Astrocyte (in vitro differentiated cells and primary cell): ENCODE measurements at places on chromosomes 7 and 10. TPM values are rescaled to one million over a fixed set of nuclear protein-coding genes. Genes with fewer than 3 reads are reported as not detected.

DNA sequence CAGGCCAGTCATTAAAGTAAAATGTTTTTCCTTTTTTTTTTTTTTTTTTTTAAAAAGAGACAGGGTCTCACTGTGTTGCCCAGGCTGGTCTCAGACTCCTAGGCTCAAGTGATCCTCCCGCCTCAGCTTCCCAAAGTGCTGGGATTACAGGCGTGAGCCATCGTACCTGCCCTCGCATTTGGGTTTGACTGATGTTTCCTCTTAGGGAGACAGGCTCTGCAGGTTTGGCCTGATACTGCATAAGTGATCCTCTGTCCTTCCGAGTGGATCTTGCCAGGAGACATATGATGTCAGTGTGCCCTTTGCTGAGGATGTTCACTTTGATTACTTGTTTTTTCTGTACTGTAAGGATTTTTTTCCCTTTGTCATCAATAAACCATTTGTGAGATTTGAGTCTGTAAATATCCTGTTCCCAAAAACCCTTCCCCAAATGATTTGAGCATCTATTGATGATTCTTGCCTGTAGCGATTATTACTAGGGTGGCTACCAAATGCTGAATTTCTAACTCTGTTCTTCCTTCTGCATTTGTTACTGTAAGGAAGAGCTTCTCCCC lies 19.7 kb downstream of the LIMK1 start:
- H3K27me3 ChIP-seq: no peaks in the 10 kb centered on the region
- no peak overlapping the region for H3K27ac ChIP-seq
- peaks cover 20% of the 10 kb centered on the region for H3K4me1 ChIP-seq
- no peak for DNase-seq
- H3K36me3 ChIP-seq: peaks cover 36% of the 10 kb centered on the region

DNA sequence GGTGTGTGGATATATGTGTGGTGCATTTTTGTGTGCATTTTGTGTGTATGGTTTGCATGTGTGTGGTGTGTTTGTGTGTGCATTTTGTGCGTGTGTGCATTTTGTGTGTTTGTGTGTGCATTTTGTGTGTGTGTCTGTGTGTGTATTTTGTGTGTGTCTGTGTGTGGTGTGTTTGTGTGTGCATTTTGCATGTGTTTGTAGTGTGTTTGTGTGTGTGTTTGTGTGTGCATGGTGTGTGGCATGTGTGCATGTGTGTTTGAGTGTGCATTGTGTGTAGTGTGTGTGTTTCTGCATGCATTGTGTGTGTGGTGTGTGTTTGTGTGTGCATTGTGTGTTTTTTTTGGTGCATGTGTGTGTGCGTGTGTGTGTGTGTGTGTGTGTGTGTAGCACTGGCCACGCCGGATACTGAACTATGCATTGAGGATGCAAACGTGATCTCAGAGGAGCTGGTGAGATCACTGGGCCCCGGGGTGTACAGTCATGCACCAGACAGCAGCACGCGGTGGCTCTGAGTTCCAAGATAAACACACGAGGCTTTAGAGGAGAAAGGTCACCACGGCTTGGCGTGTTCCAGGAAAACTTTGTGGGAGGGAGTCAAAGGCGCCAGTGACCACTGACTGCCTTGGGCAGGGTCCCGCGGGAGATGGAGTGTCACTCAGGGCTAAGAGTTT lies 106.6 kb upstream of the SHH start:
- H3K27me3 ChIP-seq: peaks cover 41% of the 10 kb centered on the region
- H3K36me3 ChIP-seq: no peaks in the 10 kb centered on the region
- H3K27ac ChIP-seq: peak overlapping the region; percentile 45
- H3K4me1 ChIP-seq: peaks cover 23% of the 10 kb centered on the region
- peak; percentile 98 for DNase-seq

The RPEL1 gene
- not detected in 2 replicates for total RNA-seq

DNA sequence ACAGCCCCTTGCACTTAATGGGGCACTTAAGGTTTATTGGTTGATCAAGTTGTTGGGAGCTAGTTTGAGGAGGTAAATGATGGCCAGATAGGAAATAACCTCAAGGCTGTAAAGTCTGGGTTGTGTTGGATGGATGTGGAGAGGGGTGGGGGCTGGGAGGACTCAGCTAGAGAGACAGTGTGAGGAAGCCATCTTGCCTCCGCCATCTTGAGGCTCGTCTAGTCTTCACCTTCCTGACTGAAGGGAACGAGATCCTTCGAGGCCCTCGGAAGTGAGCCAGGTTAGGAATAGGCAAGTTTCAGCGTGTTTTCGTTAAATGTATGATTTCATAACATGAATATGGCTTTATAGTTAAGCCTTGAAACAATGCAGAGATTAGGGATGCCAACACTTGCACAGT lies 5.5 kb downstream of the GALNT17 start:
- H3K27ac ChIP-seq: no peak overlapping the region
- H3K27me3 ChIP-seq: no peaks in the 10 kb centered on the region
- H3K36me3 ChIP-seq: no peaks in the 10 kb centered on the region
- no peak overlapping the region for H3K4me3 ChIP-seq
- DNase-seq: no peak
- H3K4me1 ChIP-seq: no peaks in the 10 kb centered on the region

The HTRA1 gene
- total RNA-seq: 34.9 and 89.8 TPM in 2 replicates

DNA sequence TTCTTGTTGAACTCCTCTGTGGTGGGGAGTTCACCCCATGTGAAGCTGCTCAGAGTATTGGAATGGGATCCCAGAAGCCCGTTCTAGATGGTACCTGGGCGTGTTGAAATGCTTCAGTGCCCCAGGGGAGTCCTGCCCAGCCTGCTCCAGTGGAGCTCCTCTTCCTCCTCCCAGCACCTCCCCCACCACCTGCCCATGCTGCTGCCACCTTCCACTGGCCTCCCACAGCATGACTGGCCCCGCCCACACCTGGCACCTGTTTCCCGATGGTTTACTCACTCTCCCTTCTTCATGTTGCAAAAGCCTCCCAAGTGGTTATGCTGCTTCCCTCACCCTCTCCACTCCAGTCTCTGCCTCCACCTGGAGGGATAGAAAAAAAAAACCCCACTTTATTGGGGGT lies 32.2 kb upstream of the PCBD1 start:
- peaks cover 35% of the 10 kb centered on the region for H3K27me3 ChIP-seq
- H3K4me1 ChIP-seq: no peaks in the 10 kb centered on the region
- H3K36me3 ChIP-seq: no peaks in the 10 kb centered on the region
- H3K27ac ChIP-seq: no peak overlapping the region
- DNase-seq: no peak

The SORCS1 gene
- 1.1 and 1.4 TPM in 2 replicates for total RNA-seq

DNA sequence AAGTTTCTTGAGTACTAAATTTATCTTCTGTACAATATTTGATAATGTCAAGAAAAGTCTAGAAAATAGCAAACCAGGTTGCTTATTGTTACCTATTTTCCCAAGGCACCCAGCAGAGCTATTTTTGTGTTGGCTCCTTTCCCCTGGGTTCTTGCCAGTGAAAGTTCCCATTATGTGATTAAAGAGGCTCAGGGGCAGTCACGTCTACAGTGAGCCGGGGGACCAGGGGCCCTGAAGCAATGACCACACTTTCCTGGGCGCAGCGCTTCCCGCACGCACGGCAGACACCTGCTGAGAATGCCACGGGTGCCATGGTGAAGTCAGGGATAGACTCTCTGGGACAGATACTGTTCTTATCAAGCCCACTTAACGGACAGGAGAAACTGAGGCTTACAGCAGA lies 10.4 kb upstream of the CNPY1 start:
- H3K27ac ChIP-seq: no peak overlapping the region
- DNase-seq: no peak
- H3K4me3 ChIP-seq: no peak overlapping the region

GRCh38 chr7:117044664-117045063 lies 91.4 kb downstream of the ST7 start:
- H3K36me3 ChIP-seq: no peaks in the 10 kb centered on the region
- H3K27me3 ChIP-seq: no peaks in the 10 kb centered on the region
- H3K27ac ChIP-seq: no peak overlapping the region
- peaks cover 4% of the 10 kb centered on the region for H3K4me1 ChIP-seq
- no peak for DNase-seq

DNA sequence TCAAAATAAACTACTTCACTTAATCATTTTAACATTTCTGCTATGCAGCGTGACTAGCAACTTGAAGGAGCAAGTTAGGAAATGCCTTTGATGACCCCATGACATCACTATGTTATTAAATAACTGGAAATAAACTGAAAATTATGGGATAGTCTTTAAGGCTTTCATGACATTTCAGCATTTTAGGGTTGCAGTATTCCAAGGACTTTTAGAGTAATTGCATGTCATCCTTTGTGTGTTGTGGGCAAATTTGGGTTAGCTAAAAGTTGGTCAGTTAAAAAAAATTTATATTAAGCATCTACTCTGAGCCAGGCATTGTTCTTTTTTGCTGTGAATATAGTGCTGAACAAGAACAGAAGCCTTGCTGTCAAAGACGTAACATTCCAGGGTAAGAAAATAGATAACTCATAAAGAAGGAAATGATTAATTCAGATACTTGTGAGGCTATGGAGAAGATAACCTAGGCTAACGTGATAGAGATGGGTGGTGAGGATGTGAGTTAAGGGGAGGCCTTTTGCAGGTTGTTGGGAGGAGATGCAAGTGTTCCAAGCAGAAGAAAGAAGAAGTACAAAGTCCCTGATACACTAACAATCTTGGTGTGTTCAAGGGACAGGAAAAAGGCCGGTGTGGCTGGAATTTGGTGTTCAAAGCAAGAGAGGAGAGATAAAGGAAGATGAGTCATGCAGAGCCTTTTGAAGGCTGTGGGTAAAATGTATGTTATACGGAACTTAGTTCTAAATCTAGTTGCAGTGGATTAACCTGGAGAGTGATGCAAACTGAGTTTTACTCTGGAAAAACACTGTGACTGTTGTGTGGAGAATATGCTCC lies 610.2 kb downstream of the AUTS2 start:
- H3K4me3 ChIP-seq: no peak overlapping the region
- H3K36me3 ChIP-seq: no peaks in the 10 kb centered on the region
- DNase-seq: peak; percentile 66
- H3K27ac ChIP-seq: no peak overlapping the region
- peaks cover 12% of the 10 kb centered on the region for H3K4me1 ChIP-seq
- H3K27me3 ChIP-seq: no peaks in the 10 kb centered on the region

- peak overlapping the region; percentile 86 for H3K27ac ChIP-seq
- peaks cover 57% of the 10 kb centered on the region for H3K4me1 ChIP-seq
- peak overlapping the region; percentile 13 for H3K4me3 ChIP-seq
Observed at GRCh38 chr10:119667562-119668328, 16.6 kb downstream of the BAG3 start.

- no peak overlapping the region for H3K4me3 ChIP-seq
- no peaks in the 10 kb centered on the region for H3K27me3 ChIP-seq
- no peaks in the 10 kb centered on the region for H3K36me3 ChIP-seq
- no peak for DNase-seq
- no peaks in the 10 kb centered on the region for H3K4me1 ChIP-seq
Observed at GRCh38 chr10:121351540-121351939, 246.7 kb downstream of the FGFR2 start.

DNA sequence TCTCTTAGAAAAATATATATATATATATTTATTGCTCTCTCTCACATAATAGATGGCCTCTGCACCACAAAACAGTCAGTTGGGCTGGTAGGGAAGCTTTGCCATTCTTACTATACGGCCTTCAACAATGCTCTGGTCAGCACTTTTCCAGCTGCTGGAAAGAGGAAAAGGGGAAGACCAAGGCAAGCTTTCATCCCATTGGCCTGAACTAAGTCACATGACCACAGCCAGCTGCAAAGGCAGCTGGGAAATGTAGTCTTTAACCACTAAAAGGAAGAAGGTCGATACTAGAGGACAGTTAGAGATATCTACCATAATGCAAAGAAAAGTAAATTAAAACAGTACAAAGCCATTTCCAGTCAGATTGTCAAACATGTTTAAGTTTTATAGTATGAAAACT lies 58.4 kb upstream of the MACROH2A2 start:
- H3K36me3 ChIP-seq: no peaks in the 10 kb centered on the region
- H3K27me3 ChIP-seq: peaks cover 14% of the 10 kb centered on the region
- no peak overlapping the region for H3K27ac ChIP-seq
- H3K4me3 ChIP-seq: no peak overlapping the region
- no peaks in the 10 kb centered on the region for H3K4me1 ChIP-seq

- H3K27ac ChIP-seq: no peak overlapping the region
- H3K4me3 ChIP-seq: no peak overlapping the region
- no peak for DNase-seq
- peaks cover 16% of the 10 kb centered on the region for H3K4me1 ChIP-seq
- H3K36me3 ChIP-seq: no peaks in the 10 kb centered on the region
- H3K27me3 ChIP-seq: no peaks in the 10 kb centered on the region
Observed at GRCh38 chr7:81605493-81605892, 164.4 kb downstream of the HGF start.

GRCh38 chr7:1651031-1651446 lies 19.0 kb upstream of the ELFN1 start:
- H3K36me3 ChIP-seq: no peaks in the 10 kb centered on the region
- H3K27me3 ChIP-seq: peaks cover 12% of the 10 kb centered on the region
- H3K4me1 ChIP-seq: peaks cover 9% of the 10 kb centered on the region

DNA sequence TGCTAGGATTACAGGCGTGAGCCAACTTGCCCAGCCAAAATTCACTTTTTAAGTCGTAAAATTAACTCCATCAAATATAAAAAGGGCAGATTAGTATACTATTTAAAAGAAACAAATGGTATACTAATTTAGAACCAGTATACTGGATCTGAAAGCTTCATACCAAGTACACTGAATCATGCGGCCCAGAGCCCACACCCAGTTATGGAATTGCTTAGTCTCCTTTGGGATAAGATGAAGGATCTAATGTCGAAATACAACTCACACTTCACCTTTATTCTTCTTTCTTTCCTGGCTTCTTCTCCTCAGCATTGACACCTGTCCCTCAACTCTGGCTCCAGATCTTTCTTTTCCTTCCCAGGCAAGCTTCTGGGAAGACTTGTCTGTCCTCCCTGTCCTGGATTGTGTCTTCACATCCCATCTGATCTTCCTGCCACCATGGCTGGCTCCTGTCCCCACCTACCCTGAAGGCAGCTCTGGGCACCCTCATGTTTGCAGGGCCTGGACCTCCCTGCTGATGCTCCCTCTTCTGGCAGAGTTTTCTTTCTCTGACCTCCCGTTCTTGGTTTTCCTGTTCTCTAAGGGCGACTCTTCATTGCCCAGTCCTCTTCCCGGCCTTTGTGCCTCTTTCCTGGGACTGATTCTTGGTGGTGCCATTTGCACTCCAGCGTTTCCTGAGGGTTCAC lies 57.8 kb upstream of the CTBP2 start:
- no peak overlapping the region for H3K27ac ChIP-seq
- H3K27me3 ChIP-seq: peaks cover 4% of the 10 kb centered on the region
- H3K4me3 ChIP-seq: no peak overlapping the region
- no peaks in the 10 kb centered on the region for H3K36me3 ChIP-seq

The NKX1-2 gene
- 0.07 TPM in 1 of 2 replicates, not detected in the other for total RNA-seq

The TMEM176A gene
- total RNA-seq: 0.31 TPM in 1 of 2 replicates, not detected in the other

The BUD31 gene
- total RNA-seq: 167 and 176 TPM in 2 replicates

DNA sequence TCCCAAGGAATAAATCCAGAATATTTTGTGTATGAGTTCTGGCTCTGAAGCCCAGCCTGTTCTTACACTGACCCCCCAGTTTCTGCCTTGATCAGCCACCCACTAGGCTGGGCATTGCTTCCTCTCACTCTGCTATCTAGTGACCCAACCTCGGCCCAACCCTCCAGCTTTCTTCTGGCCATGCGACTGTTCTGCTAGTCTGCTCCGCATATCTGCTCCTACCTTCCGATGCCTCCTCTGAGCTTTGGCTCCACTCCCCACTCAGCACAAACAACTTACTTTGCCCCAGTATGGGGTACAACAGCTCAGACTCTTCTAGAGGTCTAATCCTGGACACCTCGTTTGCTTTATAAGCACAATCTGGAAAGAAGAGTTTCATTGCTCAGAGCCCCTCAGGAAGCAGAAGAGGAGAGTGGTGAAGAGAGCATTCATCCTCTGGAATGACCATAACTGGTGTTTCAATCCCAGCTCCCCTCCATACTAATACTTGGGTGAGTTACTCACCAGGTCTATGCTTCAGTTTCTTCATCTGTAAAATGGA lies 99.6 kb downstream of the NPSR1 start:
- peaks cover 2% of the 10 kb centered on the region for H3K27me3 ChIP-seq
- H3K27ac ChIP-seq: no peak overlapping the region
- DNase-seq: no peak
- H3K36me3 ChIP-seq: no peaks in the 10 kb centered on the region
- no peaks in the 10 kb centered on the region for H3K4me1 ChIP-seq
